NCI-H1694 treated with DMSO at 0.1 percent for 48 hours (cell line): ENCODE measurements at places on chromosomes 16 and 17.

DNA sequence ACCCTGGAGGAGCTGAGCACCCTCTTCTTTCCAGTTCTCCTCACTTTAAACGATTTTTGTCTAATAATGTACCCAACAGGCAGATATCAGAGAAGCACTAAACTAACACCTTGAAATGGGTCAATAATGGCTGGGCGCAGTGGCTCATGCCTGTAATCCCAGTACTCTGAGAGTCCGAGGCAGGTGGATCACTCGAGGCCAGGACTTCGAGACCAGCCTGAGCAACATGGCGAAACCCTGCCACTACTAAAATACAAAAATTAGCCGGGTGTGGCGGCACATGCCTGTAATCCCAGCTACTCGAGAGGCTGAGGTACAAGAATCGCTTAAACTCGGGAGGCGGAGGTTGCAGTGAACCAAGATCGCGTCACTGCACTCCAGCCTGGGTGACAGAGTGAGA lies 57.4 kb downstream of the ZFHX3 start:
- no peak for DNase-seq

GRCh38 chr17:67053438-67054000 lies 9.2 kb downstream of the CACNG1 start:
- no peak for DNase-seq

DNA sequence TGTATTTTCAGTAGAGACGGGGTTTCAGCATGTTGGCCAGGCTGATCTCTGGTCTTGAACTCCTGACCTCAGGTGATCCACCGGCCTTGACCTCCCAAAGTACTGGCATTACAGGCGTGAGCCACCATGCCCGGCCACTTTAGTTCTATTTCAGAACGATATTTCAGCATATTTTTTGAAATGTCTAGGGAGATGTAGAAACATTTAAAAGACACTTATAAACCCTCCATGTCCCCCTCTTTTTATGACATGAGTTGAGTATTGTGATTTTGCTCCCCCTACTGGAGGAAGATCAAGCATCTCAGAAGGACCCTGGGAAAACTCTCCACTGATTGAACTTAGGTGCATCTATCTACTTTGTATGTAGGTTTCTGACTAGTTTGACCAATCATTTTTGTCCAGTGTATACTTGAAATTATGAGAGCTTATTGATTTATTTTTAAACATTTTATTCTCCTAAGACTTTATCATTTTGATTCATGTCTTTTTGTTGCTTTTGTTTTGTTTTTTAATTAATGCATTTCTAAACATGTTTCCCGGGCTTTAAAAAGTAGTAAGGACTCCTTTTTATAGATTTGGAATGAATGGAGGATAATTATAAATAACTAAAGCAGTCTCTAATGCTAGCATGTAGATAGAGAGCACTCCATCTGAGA lies 105.1 kb downstream of the CHD9 start:
- DNase-seq = peak; percentile 38

GRCh38 chr17:49899191-49899485 lies 51.3 kb upstream of the TAC4 start:
- no peak for DNase-seq

DNA sequence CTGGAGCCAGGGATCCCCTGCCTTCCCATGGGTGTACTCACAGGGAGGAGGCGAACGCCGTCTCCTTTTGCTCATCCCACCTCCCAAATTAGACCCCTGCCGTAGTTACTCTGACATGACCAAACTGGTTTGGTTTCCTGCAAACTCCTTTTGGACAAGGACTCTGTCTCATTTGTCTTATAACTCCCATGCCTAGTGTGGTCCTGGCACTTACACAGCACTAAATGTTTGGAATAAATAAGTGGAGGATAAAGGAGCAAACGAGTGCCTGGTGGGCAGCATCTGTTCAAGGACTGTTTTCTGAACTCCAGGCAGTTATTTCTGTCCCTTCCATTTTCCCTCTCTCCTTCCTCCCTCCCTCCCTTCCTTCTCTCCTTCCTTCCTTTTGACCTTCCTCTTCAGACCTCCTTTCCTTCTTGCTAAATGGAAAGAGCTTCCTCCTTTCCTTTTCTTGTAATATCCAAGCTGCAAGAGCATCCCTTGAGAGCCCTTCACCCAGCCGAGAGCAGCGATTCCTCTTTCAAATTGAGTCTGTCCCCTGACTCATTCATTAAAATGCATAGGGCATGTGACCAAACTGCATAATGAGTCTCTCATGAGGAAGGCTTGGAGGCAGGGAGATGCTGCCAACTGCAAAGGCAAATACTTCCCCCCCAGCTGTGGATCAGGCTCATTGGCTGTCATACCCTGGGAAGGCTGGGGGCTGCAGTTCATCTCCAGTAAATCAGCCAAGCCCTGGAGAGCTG lies 36.8 kb downstream of the CHD9 start:
- peak; percentile 95 for DNase-seq

GRCh38 chr16:79712276-79712675 lies 111.7 kb upstream of the MAF start:
- no peak for DNase-seq

- DNase-seq = no peak
Observed at GRCh38 chr17:16080366-16080765, 80.7 kb downstream of the TTC19 start.

GRCh38 chr16:30779596-30779995 lies 7.4 kb downstream of the ZNF629 start:
- DNase-seq = no peak

DNA sequence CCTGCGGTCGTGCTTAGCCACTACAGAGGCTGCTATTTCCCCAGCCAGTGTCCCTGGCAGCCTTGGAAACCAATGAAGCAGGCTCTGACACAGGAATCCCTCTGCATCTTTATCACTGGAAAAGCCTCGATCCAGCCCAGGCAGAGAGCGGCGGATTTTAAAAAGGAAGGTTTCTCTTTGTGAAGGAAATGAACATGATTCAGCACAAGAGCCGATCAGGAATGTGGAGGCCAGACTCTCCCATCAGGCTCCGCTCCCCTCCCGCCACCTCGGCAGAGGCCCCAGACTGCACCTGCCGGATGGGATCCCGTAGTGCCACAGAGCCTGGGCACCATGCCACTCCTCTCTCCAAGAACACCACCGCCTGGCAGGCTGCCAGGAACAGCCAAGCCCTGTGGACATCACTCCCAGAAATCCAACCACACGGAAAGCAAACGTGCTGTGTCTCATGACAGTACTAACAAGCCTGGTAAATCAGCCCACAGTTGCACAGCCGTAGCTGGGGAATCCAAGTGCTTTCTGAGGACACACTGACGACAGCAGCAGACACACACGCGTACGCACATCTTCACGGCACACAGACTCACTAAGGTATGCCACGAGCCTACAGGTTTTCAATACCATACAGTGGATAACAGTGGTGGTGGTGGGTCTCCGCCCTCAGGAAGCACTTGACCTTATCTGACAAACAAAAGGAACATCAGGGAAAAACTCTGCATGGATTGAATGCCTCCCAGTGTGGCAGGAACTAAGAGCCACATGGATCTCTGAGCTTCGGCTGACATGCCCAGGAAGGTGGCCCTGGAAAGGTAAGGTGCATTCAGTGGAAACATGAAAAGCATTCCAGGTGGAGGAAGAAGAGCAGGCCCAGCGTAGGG lies 5.4 kb downstream of the LRRC75A start:
- peak; percentile 87 for DNase-seq

GRCh38 chr17:65028545-65028843 lies 28.0 kb downstream of the GNA13 start:
- no peak for DNase-seq

- no peak for DNase-seq
Observed at GRCh38 chr17:31467502-31468256, 76.2 kb downstream of the RAB11FIP4 start.

DNA sequence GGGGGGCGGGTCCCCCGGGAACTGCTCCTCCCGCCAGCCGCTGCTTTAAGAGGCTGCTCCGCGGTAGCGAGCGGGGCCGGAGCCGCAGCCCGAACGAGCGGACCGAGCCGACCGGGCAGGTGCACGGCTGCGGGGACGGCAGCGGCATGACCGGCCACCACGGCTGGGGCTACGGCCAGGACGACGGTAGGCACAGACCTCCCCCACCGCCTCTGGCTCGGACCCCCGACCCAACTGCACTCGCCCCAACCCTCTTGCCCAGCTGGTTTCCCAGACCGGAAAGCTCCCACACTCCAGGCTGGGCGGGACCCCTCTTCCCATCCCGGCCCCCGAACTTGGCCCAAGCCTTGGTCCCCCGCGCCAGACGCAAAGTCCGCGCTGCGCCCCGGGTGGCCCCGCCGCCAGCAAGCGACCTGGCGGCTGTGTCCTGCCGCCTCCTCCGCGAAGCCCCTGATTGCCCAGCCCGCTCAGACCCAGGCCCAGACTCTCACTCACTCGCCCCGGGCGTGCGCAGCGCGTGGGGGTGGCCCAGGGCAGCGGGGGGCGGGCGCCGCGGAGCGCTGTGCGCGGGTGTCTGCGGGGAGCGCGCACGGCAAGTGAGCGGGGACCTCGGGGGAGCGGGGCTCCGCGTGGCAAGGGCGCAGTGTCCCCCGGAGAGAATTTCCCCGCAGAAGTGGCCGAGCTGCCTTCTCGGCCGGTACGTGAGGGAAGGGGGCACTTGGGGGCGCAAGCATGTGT lies at the start of gene CA7:
CA7 (plus strand) TSS at position 73 of the 738 bp plus-strand sequence; CDS start at position 147, 74 bp downstream.
- DNase-seq = no peak

DNA sequence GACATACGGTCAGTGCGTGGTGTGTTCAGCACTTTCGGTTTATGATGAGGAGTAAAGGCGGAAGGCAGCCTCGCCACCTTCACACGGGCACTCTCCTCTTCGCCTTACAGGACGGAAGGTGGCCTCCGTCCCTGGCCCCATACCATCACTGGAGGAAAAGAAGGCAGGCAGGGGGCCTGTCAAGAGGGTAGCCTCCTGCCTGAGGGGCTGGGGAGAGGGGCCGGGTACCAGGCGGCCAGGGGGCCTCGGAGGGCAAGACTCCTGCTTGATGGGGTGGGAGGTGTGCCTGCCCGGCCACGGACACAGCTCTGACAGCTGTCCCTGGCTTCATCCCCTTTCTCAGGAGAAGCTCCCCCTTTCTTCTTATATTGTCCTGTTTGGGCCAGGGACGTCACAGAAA lies 15.6 kb upstream of the SLC38A8 start:
- DNase-seq = no peak

DNA sequence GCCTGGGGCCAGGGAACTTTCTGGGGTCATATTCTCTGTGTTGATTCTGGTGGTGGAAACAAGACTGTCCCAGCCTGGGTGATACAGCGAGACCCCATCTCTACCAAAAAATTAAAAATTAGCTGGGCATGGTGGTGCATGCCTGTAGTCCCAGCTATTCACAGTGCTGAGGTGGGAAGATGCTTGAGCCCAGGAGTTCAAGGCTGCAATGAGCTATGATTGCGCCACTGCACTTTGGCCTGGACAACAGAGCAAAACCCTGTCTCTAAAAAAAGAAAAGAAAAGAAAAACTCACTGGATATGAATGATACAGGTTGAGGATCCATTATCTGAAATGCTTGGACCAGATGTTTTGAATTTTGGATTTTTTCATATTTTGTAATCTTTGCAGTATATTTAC lies 13.6 kb downstream of the SCGB1C2 start:
- DNase-seq = no peak

DNA sequence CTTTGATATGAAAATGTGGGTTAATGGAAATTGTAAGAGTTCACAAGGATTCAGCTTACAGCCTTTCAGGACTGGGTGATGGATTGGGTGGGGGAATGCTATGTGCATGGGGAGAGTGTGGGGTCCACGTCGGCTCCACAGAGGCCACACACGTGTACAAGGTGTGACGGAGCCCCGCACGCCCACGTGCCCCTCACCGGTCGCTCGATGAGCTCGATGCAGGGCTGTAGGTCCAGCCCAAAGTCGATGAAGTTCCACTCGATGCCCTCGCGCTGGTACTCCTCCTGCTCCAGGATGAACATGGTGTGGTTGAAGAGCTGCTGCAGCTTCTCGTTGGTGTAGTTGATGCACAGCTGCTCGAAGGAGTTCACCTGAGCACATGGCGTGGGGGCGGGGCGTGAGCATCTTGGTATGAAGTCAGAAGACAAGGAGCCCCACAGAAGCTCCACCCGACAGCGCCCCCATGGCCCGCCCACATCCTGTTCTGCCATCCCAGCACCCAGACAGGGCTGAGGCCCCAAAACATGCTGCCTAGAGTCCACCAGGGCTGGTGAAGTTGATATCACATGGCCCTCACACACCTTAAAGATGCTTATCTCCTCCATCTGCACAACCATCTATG lies 99.1 kb downstream of the MYH11 start:
- DNase-seq = no peak

- no peak for DNase-seq
Observed at GRCh38 chr17:40540448-40540847, 24.8 kb downstream of the CCR7 start.

DNA sequence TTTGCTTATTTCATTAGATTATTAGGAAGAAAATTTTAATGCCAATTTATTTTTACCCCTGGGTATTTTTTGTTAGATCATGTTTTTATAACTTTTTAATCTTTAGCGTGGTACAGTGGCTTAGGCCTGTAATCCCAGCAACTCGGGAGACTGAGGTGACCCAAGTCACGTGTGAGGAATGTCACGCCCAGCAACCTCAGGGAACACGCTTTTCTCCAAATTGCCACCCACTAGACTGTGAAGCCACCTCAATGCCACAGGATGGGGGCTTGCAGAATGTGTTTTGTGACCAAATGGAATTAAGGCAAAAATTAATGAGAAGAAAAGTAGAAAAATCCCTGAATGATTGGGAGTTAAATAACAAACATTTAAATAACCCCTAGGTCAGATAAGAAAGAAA lies 141.8 kb downstream of the LAT start:
- no peak for DNase-seq

- no peak for DNase-seq
Observed at GRCh38 chr17:67509390-67510287, 132.6 kb downstream of the PITPNC1 start.

DNA sequence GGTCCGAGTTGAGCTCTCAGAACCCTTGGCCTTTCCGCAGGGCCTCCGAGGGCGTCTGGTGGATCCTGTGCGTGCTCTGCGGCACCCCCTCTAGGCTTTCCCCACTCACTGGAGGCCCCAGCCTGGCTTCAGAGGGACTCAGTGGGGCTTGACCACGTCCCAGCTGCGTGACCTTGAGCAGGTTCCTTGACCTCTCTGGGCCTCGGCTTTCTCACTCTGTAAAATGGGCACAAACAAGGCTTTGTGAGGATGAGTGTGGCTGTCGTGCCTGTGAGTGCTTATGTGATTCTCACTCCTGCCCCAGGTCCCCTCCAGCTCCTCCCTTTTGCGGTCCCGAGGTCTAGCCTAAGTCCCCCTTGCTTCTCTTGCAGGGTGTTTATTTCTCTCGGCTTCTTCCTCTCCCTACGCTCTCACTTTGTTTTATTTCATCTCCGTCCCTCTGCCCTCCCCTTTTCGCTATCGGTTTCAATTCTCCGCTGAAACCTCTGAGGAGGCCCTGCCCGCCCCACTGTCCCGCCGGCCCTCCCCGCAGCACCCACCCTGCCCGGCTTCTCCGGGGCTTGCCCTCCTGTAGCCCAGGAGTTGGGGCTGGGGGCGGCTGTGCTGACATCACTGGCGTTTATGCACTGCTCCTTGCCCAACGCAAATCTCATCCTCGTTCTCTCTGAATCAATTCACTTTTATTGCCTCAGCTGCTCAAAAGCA lies 82.3 kb upstream of the CBX4 start:
- DNase-seq = no peak
